Stimulated activated CD4-positive, alpha-beta T cell treated with anti-CD3 and anti-CD28 coated beads, Interleukin-15, amount 100 ng/mL, for 1 hour (primary cell): ENCODE measurements at places on chromosomes 4 and X.

DNA sequence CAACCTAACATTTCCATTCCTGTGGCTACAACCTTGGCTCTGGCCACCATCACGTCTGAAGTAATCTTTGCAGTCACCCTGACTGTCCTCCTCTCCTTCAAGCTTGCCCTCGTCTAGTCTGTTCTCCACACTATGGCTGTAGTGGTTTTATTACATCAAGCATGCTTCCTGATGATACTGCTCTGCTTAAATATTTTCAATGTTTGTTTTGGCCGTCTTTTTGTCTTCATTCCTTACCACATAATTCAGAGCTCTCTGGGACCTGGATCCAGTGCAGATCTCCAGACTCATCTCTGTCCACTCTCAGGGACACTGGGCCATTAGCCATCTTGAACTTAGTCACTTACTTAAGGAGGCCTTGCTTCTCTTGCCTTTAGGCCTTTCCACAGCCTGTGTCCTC, 27.7 kb upstream of the FREM3 start:
- no peak for DNase-seq

- no peak for DNase-seq
These were observed 108.9 kb downstream of the USP46 start for GRCh38 chr4:52550186-52550585.

DNA sequence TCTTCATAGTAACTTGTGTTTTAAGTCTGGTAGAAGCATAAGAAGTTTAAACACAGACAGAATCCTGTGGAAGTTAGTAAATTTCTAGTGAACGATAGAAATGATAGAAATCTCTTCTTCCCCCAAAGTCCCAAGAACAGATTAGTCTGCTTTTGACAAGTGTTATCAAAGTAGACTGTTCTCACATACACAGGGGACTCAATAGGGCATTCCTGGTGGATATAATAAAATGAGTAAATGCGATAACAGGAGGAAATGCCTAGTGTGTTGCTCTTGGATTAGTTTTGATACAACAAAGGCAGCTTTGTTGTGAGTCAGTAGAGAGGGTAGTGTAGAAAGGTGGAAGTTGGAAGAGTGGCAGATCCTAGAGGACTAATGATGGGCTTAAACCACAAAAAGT, 43.5 kb downstream of the CLCN3 start:
- DNase-seq: no peak

DNA sequence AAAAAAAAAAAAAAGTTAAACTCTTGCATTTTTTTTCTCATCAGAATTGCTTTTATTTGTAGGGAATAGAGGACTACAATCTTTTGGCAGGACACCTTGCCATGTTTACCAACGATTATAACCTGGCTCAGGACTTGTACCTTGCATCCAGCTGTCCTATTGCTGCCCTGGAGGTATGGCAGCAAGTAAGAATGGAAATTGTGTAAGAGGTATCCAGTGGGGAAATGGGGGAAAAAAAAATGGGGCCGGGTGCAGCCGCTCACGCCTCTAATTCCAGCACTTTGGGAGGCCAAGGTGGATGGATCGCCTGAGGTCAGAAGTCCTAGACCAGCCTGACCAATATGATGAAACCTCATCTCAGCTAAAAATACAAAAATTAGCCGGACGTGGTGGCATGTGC, 49.8 kb downstream of the WDR19 start:
- no peak for DNase-seq

GRCh38 chr4:2324891-2325290, 63.0 kb upstream of the MXD4 start:
- DNase-seq: no peak

- peak; percentile 33 for DNase-seq
These were observed 855 bp downstream of the KLF3 start for GRCh38 chr4:38664706-38665401.

- DNase-seq: no peak
These were observed 17.8 kb downstream of the HSD17B13 start for GRCh38 chr4:87304745-87305432.

- no peak for DNase-seq
These were observed 867 bp downstream of the TIFA start for GRCh38 chr4:112284662-112285411.

GRCh38 chr4:174037631-174038030, 245.8 kb downstream of the FBXO8 start:
- no peak for DNase-seq

DNA sequence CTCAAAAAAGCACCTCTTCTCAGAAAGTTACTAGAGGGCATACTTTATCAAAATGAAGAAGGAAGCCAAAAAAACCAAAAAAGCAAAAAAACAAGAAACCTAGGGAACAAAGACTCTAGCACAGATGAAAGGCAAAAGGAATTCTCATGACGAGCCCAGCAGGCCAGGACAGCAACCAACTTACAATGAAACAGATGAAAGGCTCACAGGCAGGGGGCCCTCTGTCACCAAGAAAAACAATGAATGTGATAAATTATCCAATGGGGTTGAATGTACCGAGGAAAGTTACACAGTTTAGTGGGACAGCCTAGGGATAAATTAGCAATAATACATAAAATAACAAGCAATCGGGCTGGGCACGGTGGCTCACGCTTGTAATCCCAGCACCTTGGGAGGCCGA, 79.0 kb downstream of the GPR82 start:
- no peak for DNase-seq

GRCh38 chr4:38803833-38804653, 548 bp downstream of the TLR1 start:
- DNase-seq: no peak

DNA sequence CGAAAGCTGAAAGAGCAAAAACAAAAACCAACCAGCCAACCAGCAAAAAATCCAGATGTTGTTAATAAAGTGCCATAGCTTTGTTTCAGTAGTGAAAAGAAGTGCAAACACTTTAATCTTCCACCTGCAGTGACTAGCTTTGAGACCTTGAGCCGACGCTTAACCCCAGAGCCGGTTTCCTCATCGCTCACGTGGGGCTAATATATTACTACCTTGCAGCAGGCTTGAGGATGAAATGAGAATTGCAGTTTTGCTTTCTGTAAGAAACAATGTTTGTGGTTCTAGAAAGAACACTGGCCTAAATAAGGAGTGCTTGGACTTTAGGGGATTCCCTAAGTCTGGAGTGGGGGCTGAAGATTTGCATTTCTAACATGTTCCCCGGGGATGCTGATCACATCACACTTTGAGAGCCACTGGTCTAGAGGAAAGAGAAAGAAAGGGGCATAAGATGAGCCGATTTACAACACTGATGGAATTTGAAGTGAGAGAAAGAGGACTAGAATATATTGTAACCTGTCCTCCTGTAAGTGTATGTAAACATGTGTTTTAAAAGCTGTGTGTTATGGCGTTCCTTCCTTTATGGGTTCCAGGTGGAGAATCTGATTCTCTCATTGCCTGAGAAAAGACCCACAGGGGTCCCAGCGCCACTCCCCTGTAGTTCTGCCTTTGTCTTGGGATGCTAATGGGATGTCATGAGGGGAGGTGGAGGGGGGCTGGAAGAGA, 1.4 kb downstream of the FGF2 start:
- DNase-seq: no peak

- peak; percentile 7 for DNase-seq
These were observed 640 bp downstream of the PHF8 start for GRCh38 chrX:54043541-54044125.

GRCh38 chr4:1541449-1542225, 135.4 kb upstream of the NKX1-1 start:
- DNase-seq: no peak

DNA sequence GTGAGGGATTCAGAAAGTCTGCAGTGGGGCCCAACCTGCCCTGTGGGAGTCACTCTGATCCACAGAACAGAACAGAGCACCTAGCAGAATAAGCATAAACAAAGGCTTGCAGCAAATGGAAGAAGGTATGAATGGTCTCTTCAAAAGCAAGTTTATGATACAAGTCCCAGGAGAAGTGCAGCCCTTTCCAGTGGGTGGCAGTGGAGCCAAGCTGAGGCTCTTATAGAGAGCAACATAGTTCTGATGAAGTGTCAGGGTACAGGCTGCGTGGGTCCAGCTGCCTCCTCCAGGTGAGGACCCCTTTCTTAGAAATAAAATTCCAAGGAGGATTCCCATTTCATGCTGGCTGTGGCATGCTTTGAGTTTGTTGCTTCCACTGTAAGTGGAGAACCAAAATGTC, 88.8 kb upstream of the PAK3 start:
- no peak for DNase-seq

DNA sequence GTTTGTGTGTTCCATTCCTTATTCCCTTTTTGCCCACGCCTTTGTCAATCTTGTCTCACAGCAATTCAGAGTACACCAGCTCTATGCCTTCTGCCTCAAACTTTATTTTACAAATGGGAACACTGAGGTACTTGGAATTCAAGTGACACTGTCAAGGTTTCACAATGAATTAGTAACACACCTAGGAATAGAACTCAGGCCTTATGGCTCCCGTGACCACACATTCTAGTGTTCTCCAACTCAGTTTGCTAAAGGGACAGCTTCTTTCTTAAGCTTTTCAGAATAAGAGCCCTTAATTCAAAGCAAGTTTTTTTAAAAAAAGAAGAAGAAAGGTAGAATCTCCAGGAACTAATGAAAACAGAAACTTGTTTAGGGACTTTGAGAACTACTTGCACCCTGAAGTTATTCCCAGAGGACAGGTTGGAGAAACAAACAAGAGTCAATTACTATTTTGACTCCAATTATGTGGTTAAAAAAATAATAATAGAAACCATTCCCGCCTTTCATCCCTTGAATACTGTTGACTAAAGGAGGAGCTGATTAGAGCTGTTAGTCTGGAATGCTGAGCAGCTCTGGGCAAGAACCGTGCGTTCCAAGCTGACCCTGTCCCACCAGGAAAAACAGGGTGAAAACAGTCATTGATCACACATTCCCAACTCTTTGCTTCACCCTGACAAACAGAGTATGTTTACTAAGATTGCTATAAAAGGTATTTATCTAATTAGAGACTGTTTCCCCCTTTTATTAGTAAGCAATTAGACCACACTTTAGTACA, 408.8 kb upstream of the CNKSR2 start:
- DNase-seq: no peak

DNA sequence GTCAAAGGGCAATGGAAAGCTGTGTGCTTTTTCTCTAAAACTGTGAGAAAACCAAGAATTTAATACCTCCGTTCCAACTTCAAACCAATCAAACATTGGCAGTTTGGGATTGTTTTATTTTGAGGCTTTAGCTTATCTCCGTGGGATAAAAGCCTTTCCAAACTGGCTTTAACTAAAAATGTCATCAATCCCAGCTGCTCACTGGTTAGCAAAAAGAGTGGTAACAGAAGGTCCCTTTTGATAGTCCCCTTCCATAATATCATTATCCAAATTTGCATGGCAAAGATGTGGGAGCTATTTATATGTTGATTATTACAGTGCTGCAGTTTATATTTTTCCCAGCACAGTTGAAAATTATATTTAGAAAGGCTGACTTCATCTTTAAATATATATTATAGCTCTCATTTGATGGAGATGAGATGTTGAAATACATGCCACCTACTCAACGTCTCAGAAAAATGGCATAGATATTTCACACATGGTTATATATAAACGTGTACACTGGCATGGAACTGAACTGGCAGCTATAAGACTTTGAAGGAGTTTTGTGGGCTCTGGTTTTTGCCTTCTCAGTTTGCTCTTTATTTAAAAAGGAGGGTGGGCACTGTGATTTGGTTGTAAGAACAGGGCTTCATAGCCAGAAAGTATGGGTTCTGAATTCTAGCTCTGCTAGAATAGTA, 707.1 kb upstream of the SLIT2 start:
- DNase-seq: no peak

DNA sequence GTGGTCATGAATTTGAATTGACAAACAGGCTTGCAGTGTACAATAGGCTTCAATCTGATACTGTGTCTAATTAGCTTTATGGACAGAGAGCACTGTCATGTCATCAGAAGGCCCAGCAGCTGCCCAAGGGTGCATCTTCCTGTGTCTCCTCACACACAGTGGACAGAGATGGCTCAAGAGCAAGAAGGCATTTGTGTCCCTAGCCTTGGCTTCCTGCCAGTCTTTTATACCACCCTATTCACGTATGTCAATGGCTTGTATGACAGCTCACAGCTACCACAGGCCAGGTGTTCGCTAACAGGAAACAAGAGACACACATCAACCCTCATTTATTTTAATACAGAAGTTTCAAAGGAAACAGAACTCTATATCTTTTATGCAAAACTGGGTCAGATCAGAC, 874.0 kb upstream of the AGA start:
- DNase-seq: no peak

DNA sequence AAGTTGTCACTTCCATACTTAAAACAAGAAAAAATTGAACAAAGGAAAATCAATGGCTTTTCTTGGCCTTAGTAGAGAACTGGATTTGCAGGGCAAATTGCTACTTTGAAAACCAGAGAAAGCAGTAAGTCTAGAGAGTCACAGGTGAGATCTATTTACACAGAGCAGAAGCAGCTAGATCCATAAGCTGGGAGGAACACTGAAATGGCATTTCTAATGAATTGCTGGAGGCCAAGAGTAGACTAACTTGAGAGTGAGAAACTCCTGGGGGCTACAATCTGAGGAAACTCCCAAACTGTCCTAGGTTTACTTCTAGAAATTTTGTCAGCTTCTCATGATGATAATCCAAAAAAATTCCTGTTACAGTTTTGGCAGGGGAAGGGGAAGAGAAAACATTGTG, 133.3 kb downstream of the SPCS3 start:
- DNase-seq: no peak

- DNase-seq: no peak
These were observed 24.6 kb upstream of the NAP1L2 start for GRCh38 chrX:73239242-73239641.

DNA sequence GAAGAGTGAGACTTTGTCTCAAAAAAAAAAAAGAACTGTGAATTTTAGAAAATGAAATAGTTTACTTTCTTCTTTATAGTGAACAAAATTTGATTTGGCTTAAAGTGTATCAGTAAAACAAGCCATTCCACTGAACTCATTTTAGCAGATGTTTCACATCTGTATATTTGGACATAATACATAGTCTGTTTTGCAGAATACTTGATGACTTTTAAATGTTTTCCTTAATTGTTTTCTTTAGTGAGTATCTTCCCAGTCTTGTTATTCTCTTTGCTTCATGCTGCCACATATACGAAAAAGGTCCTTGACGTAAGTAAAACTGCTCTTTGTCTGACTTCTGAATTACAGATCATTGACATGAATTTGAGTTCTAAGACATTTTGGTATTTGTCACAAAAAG, 8.3 kb downstream of the TMEM33 start:
- no peak for DNase-seq

DNA sequence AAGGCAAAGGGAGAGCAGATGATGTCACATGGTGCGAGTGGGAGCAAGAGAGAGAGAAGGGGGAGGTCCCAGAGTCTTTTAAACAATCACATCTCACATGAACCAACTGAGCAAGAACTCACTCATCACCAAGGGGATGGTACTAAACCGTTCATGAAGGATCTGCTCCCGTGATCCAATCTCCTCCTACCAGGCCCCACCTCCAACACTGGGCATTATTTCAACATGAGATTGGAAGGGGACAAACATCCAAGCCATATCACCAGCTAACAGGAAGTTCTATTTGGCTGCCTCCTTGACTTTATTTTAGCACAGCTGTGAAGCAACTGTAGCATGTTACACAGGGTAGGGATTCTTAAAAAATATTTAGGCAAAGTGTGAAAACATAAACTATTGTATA, 102.5 kb downstream of the DDIT4L start:
- no peak for DNase-seq
